Central memory CD8-positive, alpha-beta T cell (primary cell): ENCODE measurements at places on chromosomes 4 and X.

- DNase-seq: no peak
Observed at GRCh38 chrX:26387906-26388305, 171.9 kb downstream of the MAGEB5 start.

- DNase-seq: no peak
Observed at GRCh38 chr4:87188932-87189331, 31.5 kb downstream of the KLHL8 start.

GRCh38 chrX:103309860-103310554 lies 783 bp downstream of the BEX2 start:
- no peak for DNase-seq

DNA sequence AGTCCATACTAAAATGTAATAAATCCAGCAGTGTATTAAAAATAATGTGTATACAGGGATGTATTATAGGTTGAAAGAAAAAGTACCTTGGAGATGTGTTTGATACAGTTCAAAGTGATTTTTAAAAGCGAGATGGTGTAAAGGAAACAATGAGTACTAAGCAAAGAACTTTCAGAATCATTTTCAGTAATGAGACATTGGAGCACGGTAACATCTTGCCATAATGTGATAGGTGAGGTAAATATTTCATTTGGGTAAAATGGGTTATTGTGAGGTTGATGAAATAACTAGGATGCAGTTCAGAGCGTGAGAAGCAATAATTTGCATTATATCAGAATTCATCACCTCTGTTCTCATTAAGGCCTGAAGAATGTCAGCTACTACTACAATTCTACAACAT lies 25.9 kb downstream of the EIF2S3 start:
- DNase-seq: no peak

GRCh38 chrX:76064825-76065224 lies 108.0 kb upstream of the PBDC1 start:
- DNase-seq: no peak

GRCh38 chr4:137266511-137266910 lies 265.8 kb downstream of the PCDH18 start:
- no peak for DNase-seq

GRCh38 chrX:123399709-123400108 lies 215.6 kb downstream of the GRIA3 start:
- no peak for DNase-seq

DNA sequence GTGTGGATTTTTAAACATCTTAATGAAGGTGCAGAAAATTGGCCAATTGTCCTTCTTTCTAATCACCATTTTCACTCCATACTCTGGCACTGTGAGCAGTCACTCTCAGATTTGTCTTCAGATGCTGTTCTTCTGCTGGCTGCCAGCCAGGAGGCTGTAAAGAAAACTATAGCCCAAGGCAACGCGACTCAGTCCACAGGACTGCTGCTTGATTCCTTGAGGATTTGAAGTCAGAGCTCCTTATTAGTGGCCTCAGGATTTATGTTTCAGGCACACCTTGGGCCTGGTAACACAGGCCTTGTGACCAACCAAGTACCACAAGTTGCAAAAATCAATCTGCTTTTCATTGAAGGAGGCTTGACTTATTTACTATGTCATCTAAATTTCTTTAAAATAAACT lies 342.6 kb downstream of the GPM6A start:
- no peak for DNase-seq

- no peak for DNase-seq
Observed at GRCh38 chr4:83558680-83559079, 22.8 kb downstream of the GPAT3 start.

- DNase-seq: no peak
Observed at GRCh38 chr4:25075129-25075528, 44.4 kb upstream of the LGI2 start.

DNA sequence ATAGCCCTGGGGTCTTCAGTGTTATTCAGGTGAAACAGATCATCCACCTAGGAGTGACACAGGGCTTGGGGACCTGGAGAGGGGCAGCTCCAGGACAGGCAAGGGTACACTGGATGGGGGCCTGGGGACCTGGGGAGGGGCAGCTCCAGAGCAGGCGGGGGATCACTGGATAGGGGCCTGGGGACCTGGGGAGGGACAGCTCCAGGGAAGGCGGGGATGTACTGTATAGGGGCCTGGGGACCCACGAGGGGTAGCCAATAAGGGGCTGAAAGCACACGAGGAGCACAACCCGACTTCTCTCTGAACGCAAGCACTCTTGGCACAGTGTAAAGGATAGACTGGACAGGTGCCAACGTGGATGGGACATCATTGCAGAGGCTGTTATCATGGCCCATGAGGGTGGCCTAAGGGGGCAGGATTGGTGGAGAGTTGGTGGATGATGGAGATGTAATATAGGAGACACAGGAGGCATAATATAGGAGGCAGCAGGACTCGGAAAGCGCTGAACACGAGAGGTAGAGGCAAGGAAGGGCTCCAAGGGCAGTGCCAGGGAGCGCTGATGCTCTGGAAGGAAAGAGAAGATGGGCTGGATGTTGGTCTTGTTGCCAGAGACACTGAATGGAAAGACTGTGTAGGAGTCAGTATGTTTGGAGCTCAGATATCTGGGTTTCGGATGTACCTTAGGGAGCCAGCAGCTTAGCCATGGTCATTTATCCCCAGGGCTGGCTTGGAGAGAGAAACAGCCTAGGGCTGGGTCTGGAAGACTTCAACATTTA lies 37.9 kb upstream of the FGFBP2 start:
- no peak for DNase-seq

DNA sequence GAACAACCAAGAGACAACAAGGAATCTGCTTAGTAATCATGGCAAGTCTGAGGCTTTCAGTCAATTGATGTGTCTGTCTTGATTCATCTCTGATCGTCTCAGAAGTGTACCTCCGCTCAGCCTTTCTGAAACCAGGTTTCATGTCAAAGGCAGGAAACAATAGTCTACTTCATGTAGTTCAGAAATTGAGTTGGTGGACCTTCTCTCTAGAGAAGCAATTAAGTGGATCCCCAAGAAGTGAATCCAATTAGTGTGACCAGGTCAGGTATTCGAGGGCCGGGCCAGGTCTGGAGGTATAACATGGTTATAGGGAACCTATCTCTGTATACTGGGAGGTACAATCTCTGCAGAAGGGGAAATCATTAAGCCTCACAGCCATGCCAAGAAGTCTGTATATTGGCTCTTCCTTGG lies 32.0 kb downstream of the DAPP1 start:
- DNase-seq: no peak

- DNase-seq: no peak
Observed at GRCh38 chr4:79431839-79432238, 23.8 kb upstream of the GK2 start.
